Left kidney (tissue), 8 donors: ENCODE measurements at places on chromosomes 2 and 18.
A peak's percentile ranks its signal among the peaks of the same experiment; 100 is the strongest.

DNA sequence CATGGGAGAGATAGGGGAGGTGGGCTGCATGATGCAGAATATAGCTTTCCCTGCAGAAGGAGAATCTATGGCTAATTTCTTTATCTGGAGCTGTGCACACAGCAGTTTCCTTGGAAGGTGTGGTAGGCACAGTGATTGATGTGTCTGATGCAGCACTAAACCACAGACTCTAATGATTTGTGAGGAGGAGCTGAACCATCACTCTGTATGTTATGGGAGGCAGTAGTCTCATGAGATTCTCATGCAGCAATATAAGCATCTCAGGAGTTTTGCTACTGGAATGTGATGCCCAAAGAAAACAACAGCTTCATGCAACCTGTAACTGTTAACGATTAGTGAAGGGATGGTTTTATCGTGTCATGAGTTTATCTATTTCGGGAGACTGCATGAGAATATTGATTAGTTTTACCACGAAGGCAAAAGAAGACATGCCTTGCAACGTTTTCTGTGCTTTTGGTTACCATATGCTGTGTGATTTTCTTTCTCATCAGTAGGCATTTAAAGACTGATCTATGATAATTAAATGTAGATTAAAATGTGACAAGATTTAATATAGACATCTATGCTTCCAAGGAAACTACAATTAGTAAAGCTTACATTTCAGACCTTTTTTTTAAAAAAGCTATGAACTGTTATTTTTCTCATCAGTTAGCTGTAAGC lies 286.8 kb downstream of the ARL6IP6 start:
- DNase-seq, result no peak

GRCh38 chr2:139911160-139911559 lies 1131.0 kb upstream of the NXPH2 start:
- DNase-seq, result no peak

DNA sequence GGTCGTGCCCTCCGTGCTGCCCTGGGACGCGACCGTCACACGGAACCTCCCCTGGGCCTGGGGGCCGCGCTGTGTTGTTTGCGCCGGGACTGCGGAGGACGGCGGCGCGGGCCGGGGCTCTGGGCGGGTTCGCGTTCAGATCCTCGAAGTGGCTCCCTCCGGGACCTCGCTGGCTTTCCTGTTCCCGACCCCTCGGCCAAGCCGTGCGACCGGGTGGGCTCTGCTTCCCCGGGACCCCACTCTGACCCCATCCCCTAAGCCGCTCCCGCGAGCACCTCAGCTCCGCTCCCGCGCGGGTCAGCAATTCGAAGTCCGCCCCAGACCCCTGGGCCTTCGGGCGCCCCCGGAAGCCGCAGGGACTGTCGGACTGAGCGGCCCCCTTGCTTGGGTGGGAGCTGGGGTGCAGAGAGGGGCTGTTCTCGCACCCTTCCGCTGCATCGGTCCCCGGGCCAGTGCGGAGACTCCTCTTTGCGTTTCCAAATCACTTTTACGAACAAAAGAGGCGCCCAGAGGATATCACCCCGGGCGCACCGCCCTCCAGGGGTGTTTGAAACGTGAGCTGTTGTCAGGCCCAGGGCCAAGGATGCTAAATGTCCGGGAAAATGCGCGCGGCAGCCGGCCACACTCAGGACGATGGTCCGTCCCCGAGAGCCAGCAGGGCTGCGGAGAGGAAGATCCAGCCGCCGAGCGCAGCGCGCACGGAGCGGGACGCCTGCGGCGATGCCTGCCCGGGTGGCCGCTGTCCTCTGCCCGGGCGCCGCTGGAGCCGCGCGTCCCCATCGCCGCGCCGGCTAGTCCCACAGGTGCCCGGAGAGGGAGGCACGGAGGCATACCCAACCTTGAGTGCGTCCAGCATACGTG lies 73.5 kb downstream of the ZCCHC2 start:
- DNase-seq, result no peak

- peak; percentile 57 for DNase-seq
These were observed 222.9 kb downstream of the ZBTB7C start for GRCh38 chr18:48186131-48186766.

DNA sequence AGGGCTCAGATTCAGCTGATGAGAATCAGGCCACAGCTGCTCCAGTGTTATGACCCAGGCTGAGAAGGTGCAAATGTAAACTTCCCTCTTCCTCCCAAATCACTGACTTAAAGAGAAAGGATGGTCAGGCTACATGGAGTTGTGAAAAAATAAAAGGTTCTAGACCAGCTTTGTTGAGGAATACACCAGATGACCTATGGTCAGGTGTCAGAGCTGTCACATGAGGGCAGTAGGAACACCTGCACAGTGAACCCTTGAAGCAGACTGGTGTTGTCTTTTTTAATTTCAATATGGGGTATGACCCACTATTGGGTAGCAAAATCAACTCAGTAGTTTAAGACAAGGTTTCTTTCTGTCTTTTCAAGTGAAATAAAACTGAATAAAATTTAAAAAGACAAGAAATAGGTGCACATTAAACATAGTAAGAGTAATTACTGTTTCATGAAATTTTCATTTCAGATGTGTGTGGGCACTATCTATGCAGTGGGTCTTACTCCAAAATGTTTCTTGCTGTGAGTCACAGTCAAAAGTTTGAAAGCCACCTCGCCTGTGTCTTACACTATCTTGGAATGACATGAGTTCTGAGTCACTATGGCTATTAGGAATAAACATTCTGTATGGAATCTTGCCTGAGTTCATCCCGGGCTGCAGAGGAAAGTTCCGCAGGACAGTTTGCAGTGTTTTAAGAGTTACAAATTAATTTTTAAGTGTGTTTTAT lies 83.6 kb downstream of the ACVR1 start:
- no peak for DNase-seq

GRCh38 chr2:189018631-189019030 lies 44.5 kb downstream of the COL3A1 start:
- DNase-seq, result no peak

DNA sequence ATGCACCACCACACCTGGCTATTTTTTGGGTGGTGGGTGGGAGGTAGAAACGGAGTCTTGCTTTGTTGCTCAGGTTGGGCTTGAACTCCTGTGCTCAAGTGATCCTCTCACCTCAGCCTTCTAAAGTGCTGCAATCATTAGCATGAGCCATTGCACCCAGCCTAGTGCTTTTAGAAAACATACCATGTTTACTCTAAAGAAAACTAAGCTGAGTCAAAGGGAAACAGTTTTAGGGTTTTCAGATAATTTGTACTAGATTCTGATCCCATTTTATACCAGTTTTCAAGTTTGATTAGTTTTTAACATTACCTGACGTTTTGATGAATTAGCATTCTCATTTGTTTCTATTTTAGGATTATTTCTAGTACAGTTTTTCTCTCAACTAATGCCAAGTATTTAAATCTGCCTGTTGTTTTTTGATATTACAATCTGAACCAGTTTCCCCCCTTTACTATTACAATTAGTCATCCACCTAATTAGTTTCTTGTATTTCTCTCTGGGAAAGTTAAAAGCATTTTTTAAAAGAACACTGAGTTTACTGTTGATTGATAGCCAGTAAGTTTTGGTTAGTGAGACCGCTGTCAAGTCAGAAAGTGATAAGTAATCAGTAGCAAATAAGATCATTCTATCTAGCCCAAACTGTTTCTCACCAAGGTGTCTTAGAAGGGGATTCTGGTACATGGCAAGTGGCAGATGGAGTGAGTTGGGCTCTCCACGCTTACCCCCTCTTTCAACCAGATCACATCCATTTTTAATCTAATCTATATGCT lies 24.2 kb upstream of the TBR1 start:
- DNase-seq, result no peak
